Left ventricle myocardium superior (tissue), 1 donor: ENCODE measurements at places on chromosomes 5 and 9. TPM values are rescaled to one million over a fixed set of nuclear protein-coding genes. Genes with fewer than 3 reads are reported as not detected.
A peak's percentile ranks its signal among the peaks of the same experiment; 100 is the strongest.

GRCh38 chr5:8349855-8350254, 480.9 kb downstream of the MTRR start:
- DNase-seq = no peak

- no peak for DNase-seq
Measured at GRCh38 chr9:93111371-93112115, 15.5 kb downstream of the CARD19 start.

- DNase-seq = no peak
Measured at GRCh38 chr5:35881758-35882157, 25.1 kb downstream of the IL7R start.

DNA sequence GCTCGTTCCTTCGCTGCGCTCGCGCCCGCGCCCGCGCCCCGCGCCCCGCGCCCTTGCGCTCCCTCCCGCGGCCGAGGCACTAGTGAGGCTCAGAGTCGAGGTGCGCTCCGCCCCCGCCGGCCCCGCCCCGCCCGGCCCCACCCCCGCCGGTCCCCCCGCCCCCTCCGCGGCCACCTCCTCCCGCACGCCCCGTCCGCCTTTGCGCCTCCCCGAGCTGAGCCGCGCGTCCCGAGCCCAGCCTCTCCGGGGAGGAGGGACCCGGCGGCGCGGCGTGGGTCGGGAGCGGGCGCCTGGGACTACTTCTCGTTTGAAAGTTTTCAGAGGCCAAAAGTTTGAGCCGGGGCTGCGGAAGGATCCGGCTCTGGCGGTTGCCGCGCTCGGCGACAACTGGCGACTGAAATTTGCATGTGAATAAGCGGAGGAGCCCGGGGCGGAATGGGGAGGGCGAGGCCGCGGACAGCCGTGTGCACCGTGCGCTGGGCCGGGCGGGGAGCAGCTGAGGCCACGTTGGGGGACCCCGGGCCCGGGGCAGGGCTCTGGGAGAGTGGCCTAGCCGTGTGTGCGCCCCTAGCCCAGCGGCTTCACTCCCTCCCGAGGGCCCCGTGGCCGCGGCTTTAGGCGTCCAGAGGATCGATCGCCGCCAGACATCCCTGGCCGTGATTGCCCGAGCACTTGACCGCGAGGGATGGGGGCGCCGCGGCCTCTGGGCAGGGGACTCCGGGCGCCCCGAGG, at the start of gene NOTCH1:
Gene NOTCH1 (minus strand): TSS at position 84 of the 732 bp plus-strand sequence. CDS start 262 bp downstream, outside the sequence.
- peak; percentile 96 for DNase-seq

GRCh38 chr5:132291026-132291425, 3.2 kb upstream of the SLC22A4 start:
- DNase-seq = no peak

- no peak for DNase-seq
Measured at GRCh38 chr9:126809068-126809467, 4.2 kb downstream of the ZBTB43 start.

SLC36A2 gene
- 0.22 TPM for total RNA-seq
